Amygdala (tissue), 56 donors: ENCODE measurements at places on chromosomes 1 and 21.

GRCh38 chr1:78101514-78101913 is 55.7 kb downstream of the GIPC2 start:
- no peak for DNase-seq

GRCh38 chr21:41536827-41537103 is 28.8 kb upstream of the TMPRSS2 start:
- DNase-seq = no peak

DNA sequence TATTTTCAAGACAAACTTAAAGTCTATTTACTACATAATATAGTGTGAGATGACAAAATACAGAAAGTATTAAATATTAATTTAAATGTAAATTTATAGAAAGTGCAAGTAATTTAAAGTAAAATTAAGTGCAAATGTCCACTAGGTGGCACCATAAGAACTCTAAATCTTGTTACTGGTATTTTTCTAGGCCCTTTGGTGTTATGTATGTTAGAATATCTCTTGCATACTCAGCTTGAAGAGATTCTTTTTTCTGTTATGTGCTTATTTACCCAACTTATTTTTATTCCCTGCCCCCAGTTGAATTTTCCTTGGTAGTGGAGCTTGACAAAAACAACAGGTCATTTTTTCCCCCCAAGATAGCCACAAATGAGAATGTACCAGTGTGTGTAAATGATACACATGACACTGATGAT is 71.5 kb downstream of the RPS6KC1 start:
- no peak for DNase-seq

GRCh38 chr1:67830226-67830625 is 3.0 kb downstream of the GNG12 start:
- no peak for DNase-seq

- no peak for DNase-seq
Measured at GRCh38 chr1:197944485-197944884, 27.3 kb downstream of the LHX9 start.

- DNase-seq = no peak
Measured at GRCh38 chr1:101308935-101309333, 72.1 kb downstream of the S1PR1 start.

DNA sequence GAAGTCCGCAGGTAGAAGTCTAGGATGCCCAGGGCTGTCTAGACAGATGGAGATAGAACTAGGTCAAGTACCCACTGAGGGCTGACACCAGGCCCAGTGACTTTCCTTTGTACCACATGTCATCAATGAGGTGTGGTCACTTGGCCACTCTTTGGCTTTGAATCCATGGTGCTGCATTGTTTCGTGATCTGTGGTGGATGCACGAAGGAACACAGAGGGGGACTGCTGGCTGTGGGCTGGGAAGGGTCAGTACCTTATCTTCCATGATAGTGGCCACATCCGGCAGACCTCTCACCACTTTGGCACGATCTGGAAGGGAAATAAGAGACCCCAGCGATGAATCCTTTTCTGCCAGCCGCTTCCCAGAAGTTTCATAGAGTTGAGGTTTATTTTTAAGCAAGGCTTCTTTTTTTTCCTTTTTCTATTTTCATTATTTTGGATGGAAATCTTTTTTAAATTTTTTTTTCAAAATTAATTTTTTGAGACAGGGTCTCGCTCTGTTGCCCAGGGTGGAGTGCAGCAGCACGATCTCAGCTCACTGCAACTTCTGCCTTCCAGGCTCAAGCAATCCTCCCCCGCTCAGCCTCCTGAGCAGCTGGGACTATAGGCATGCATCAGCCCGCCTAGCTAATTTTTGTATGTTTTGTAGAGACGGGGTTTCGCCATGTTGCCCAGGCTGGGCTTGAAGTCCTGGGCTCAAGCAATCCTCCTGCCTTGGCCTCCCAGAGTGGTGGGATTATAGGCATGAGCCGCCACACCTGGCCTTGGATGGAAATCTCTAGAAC is 53.1 kb downstream of the MYOM3 start:
- no peak for DNase-seq

DNA sequence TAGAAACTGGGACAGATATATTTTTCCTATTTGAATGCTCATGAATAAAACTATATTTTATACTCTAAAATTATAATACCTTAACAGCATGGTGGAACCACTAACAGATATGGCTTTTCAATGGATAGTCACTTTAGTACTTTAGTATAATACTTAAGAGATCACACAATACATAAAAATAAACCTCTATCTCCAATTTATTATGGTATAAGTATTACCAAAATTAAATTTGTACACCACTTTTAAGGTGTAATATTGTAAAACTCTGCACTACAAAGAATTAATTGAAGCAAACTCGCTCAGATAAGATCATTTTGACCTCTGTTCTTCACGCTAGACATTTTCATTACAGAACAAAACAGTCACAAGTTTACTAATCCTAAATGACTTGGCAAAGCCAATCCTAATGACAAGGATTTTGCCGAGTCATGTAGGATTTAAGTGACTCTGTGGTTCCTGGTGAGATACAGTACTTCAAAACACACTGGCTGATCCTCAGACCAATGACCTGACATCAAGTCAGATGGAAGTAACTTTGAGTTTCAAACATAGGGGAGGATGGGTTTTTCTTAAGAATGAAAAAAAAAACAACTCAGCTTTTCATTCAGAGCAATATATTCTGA is 200.6 kb downstream of the SMYD3 start:
- no peak for DNase-seq

- no peak for DNase-seq
Measured at GRCh38 chr1:223259462-223259861, 104.5 kb downstream of the SUSD4 start.

GRCh38 chr1:1893291-1893985 is 2.6 kb upstream of the GNB1 start:
- no peak for DNase-seq

DNA sequence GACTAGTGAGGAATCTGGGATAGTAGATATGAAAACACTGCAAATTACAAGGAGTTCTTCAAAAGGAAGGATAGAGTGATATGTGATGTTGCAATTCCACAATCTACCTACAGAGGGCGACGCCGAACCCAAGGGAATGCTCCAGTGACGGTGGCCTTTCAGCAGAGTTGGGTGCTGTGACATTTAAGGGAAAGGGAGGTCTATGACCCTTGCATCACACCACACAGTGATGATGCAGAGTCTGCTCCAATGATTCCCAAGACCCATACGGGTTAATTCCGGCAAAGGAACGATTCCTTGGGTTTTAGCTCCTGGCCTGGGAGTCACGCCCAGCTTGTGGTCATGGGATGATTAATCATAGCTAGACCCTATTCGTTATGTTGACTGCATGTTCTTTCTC is 123.0 kb upstream of the IGSF21 start:
- no peak for DNase-seq

- no peak for DNase-seq
Measured at GRCh38 chr1:4269952-4270570, 370.0 kb upstream of the C1orf174 start.

- no peak for DNase-seq
Measured at GRCh38 chr1:38353956-38354355, 307.4 kb upstream of the POU3F1 start.

GRCh38 chr21:34187935-34188334 is 114.6 kb downstream of the MRPS6 start:
- DNase-seq = no peak

DNA sequence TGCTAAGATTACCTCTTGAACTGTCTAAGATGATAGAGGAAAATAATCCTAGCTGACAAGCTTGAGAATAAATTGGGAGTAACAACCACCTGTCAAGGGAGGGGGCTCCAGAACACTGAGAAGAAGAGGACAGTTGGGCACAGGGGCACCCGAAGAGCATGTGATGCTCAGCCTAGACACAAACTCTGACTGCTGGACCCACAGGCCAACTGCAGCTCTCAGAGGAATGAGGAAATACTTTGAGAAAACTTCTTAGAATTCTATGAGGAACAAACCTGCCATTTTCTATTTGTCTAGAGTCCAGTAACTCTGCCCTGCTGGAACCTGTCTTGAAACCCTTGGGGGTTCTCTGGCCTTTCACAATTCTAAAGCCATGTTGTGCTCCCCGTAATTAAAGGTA is 124.1 kb upstream of the KCNK2 start:
- DNase-seq = no peak

- DNase-seq = no peak
Measured at GRCh38 chr1:209349363-209350308, 233.9 kb upstream of the CAMK1G start.

DNA sequence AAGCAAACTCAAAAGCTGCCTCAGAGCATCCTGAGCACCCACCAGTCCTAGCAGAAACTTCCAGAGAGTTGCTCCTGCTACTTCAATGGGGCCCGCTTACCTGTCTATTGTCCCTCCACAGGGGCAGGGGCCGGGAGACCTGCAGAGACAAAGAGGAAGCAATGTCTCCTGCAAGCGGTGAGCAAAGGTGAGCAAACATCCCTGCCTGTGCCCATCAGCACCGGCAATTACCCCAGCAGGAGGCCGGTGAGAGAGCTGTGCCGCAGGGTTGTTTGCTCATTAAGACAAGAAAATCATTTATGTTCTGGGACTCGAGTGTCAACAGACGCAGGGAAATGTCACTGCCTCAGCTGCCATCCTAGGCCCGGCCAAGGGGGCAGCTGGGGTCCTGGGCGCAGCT is 53.8 kb upstream of the TARDBP start:
- DNase-seq = no peak

DNA sequence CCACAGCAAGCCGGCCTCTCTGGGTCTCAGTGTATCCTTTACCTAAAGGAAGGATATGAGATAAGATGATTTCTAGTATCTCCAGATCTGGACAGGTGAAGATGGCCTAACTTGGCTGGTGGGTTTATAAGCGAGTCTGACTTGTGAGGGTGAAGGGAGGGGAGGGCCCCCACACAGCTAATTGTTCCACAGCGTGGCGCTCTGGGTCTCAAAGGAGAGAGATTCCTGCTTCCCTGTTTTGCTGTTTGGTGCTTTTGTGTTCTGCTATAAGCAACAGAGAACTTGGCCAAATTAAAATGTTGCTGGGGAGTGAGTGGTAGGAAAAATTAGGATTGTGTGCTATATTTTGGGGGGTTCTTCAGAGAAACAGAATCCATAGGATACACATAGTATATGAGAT is 28.9 kb upstream of the NLRP3 start:
- DNase-seq = no peak

GRCh38 chr1:77857552-77857951 is 30.9 kb upstream of the NEXN start:
- no peak for DNase-seq

DNA sequence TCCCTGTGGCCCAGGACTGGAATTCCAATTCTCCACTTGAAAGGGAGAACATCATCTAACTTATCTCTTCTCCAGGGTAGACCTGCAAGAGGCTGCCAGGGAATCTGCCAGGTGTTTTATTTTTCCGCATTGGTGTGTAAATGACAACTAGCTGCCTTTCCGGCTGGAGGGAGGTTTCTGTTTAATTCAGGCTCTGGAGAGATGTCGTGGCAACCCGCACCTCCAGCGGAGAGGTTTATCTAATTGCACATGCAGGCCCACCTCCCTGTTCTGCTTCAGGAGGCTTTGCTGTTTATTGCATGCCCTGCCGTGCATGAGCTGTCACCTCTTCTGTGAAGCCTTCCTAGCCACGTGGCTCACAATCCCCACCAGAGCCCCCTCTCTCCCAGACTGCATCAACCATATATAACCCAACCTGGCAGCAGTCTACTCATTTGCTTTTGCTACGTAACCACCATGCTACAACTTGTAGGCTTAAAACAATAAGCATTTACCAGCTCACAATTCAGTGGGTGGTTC is 151.6 kb downstream of the C1orf94 start:
- DNase-seq = no peak

DNA sequence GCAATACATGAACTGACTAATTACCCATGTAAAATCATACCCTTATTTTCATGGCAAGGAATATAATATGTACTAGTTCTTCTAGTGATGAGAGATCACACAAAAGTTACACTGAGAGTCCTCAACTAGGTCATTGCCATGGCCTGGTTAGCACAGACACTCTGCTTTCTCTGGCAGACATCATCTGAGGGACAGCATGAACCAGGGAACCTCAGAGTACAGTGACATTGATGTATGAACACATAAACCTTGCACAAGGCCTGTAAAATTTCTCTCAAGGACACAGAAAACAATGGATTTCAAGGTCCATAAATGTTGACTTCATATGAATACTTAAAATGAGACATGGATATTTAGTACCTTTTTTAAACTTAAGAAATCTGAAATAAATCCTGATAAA is 108.8 kb upstream of the MAGI3 start:
- DNase-seq = no peak

GRCh38 chr1:212514056-212514614 is 81.4 kb downstream of the NENF start:
- no peak for DNase-seq

DNA sequence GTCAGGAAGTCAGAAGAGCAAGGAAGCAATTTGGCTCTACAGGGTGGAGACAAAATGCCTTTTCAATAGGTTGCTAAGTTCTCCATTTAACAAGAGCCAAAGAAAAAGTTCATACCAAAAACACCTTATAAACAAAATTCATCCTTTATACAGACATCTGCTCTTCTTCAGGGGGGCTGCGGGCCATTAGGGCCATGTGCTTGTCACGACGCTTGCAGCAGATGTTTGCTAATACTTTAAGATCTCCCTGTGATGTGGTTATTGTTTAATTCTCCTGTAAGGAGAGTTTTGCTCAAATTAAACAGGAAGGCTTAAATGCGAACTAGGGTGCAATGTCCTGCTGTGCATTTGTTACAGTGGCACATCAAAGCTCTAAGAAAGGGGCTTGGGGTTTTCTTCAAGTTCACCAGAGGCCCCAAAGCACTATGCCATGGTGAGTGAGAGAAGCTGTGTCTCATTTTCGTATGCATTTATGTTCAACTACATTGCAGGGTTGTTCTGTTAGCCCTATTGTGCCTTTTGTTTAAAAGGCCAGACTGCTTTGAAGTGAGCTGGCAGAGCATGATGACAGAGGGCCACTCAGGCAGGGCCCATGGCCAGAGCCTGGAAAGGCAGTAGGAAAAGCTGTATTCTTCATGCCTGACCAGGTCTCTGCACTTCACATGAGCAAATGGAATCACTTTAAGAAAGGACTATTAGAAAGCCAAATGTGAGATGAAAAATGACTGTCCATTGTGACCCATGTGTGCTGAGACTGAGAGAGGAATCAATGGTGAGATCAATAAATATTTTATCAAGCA is 24.8 kb upstream of the NTPCR start:
- DNase-seq = no peak
